Stomach (tissue), 19 donors: ENCODE measurements at places on chromosomes 2 and 18. TPM values are rescaled to one million over a fixed set of nuclear protein-coding genes. Genes with fewer than 3 reads are reported as not detected.

Gene BCL2
- total RNA-seq, result 8.4 TPM

Gene UGT1A3
- total RNA-seq, result not detected

Gene SP140
- total RNA-seq, result 1.7 TPM

Gene CPLX4
- total RNA-seq, result not detected
